ENCODE measurements at places on chromosomes 11 and 22.

DNA sequence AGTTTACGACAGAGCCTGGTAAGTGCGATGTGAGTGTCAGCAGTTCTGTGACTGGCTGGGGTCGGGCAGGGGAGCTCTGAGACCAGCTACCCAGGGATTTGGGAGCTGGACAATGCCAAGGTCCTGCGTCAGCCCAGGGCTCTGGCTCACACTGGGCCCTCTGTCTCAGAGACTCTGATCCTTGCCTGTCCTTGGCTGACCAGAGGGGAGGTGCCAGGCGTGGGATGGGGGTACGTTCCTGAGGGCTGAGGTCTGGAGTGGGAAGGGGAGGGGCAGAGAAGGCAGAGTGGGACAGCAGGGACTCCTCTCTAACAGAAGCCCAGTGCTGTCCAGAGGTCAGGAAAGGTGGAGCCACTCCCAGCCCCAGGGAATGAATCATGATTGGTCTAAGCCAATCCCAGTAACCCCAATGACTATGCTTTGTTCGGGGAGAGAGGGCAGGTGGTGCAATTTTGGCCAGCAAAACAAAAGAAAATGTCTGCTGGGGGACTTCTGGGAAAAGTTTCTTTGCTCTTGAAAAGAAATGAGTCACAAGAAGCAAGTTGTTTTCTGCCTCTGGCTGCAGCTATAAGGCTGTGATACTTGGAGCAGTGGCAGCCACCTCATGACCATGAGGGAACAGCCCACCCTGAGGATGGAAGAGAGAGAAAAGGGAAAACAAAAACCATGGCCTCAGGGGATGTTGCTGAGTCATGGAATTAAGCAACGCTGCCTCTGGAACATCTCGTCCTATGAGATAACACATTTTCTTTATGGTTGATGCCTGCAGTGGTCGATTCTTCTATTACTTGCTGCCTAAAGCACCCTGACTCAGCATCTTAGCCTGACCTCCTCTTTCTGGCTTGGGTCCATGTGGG is 108.3 kb downstream of the CHST1 start:
- no peak for DNase-seq

DNA sequence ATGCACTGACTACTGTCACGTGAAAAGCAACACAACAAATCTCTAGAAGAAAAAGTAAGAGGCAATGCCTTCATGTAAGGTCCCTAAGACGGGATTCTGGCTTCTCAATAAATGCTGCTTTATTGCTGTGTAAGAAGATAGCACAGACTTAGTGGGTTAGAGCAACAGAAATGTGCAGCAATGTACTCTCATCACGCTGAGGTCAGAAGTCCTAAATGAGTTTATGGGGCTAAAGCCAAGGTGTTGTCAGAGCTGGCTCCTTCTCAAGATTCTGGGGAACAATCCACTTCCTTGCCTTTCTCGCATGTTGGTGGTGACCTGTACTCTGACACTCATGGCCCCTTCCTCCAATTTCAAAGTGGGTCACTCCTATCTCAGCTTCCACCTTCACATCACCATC is 93.4 kb downstream of the SHANK2 start:
- DNase-seq: no peak

DNA sequence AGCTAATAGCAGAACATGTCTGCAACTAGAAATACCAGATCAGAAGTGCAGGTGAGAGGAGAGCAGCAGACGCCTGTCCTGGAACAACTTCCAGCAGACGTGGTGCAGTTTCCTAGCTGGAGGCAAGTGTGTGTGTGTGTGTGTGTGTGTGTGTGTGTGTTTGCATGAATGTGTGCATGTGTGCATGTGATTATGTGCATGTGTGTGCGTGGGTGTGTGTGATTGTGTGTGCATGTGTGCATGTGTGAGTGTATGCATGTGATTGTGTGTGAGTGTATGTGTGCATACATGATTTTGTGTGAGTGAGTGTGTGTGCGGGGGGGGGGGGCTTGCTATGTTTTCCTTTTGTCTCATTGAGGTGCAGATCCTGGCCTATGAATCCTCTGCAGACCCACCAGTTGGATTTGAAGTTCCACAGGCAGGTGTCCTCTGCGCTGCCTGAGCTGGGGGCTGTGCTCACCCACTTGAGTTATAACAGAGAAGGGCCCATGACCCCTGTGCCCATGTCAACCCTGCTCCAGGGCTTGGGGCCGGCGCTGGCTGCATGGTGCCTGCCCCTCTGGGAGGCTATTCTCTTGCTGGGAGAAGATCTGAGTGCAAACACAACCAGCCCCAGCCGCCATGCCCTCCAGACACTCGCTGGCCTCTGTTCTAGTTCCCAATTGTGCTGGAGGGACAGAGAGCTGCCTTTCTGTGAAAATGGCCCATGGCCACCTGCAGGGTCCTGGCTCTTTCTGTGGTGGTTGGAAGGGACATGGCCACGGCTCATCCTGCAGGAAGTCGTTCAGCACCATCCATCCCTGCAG is 821.3 kb downstream of the BRD1 start:
- DNase-seq: no peak

DNA sequence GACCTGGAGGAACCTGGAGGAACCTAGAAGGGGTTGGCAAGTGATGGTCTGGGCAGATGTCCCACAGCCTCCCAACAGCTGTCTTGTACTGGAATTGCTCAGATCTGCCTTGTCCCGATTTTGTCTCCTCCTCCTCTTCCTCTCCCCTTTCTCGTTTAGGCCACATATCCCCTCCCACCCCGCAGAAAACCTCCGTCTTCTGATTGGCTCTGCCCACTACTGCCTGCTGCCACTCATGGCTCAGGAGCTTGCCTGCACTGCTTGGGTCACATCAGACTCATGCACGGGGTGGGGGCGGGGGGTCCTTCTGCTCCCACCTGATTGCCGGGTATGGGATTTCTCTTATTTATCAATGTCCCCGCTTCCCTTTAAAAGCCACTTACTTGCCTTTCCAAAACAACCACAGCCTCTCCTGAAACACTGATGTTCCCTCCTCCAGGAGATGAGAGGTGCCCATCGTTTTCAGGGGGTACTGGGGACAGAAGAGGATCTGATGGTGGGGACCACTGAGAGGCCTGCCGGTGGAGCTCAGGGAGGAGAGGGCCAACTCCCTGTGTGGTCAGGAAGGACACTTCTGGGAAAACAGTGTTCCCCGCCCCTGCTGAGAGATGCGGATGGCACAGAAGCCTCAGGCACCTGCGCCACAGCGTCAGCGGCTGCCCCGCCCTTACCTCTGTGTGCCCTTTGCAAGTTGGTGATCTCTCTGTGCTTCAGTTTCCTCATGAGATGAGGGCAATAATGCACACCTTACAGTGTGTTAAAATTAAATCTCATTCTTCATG is 14.7 kb downstream of the TOM1 start:
- no peak for DNase-seq

DNA sequence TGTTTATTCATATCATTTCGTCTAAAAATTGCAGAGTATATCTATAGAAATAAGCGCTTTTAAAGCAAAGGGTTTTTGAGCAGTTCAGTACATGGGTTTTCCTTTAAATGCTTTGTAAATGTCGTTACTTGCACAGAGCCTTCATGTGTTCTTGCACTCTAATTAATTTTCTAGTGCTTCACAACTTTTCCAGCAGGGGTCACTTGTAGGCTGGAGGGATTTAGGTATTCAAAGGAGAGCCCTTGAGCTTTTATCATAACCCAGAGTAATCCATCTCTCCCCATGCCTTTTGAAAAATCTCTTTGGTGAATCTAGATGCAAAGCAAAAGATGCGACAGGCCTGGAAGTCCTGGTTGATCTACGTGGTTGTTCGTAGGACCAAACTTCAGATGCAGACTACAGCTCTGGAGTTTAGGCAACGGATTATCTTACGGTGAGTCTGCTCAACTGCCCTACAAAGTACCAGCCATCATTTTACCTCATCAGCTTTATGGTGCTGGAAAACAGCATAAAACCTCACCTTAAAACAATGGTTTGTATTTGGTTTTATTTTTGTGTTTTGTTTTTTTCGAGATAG is 60.4 kb downstream of the SFI1 start:
- no peak for DNase-seq

DNA sequence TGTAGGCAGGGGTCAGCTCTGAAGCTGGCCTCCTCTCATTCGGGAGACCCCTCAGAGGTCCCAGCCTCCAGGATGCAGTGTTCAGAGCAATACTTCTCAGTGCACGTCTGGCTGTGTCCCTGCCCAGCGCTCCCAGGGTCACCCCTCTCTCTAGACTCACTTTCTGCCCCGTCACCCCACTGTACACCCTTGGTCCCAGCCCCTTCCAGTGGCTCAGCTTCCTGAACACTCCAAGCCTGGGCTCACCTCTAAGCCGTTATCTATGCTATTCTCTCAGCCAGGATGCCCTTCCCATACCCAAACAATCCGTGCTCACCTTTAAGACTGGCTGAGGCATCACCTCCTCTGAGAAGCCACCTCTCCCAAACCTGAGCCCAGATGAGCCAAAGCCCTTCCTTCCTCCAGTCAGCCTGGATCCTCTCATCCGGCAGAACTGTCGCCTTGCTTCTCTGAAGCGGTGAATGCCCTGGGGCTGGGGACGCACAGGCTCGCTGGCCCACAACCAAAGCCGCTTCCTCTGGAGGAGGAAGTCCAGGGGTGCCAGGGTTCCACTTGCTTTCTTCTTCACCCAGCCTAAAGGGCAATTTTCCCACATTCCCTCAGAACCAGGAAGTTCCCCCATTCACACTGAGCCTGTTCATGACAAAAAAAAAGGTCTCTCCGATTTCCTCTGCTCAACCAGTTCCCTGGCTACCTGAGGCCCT is 13.7 kb upstream of the CDKN1C start:
- no peak for DNase-seq

DNA sequence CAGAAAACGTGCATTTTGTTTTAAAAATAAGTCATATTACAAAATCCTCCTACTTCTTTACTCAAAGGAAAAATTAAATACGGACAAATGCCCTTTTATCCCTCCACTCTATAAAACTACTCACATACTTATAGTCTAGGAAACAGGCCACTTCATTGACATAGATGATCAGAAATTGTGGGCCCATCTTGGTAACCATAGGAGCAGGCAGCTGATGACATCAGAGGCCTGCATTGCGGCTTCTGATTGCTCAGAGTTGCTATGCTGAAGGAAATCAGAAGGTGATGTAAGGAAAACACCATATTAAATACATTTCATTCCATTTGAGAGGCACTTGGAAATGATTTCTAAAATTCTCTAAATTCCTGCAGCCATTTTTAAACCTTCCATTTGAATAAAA is 27.0 kb downstream of the FAM76B start:
- no peak for DNase-seq

- no peak for DNase-seq
Measured at GRCh38 chr11:394034-394857, at the start of gene PKP3. Gene PKP3, plus strand, starts transcription at chr11:394209. Its CDS starts 84 bp downstream, at chr11:394293.

GRCh38 chr11:62923601-62924411 is 2.6 kb upstream of the CHRM1 start:
- no peak for DNase-seq

DNA sequence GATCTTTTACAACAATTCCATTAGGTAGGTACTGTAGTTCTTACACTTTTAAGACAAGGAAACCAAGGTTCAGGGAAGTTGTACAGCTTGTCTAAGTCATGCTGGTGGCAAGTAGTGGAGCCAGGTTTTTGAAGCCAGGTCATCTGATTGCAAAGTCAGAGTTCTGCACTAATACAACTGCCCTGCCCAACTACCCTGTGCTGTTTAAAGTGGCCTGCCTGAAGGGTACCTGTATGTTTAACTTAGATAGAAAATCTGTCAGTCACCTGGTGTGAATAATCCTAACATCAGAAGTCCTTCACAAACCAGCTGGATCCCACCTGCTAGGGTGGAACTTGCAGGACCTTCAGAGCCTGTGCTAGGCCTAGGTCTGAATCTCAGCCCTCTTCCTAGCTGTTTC is 44.2 kb downstream of the ARFGAP2 start:
- no peak for DNase-seq

DNA sequence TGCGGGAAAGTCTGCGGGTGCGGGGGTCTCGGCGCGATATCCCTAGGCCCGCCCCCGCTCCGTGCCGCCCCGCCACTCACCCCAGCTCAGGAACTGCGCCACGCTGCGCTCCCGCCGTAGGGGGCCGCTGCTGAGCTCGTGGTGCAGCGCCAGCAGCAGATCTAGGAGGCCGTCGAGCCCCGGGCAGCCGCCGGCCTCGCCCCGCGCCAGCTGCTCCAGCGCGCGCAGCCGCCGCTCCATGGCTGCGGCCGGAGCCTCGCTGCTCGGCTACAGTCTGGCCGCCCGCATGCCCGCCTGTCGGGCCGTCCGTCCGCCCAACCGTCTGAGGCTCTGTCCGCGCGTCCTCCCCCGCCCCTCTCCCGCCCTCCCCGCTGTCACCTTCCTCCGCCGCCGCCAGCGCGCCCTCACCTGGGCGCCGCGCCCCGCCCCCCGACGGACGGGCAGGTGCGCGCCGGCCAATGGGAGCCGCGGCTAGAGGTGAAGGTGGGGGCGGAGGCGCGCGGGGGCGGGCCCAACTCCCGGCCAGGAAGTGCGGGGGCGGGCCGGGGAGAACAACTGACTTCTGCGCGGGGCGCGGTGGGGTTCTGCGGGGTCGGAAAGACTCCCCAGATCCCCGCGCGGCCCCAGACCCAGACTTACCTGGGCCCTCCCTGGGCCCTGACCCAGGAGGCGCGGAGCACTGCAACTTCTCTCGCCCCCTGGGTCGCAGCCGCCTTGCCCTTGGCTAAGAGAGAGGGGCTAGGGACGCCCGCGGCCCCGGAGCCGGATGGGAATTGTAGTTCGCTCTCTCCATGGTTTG is at the start of gene CDC42BPG:
Gene CDC42BPG, minus strand, starts transcription at position 324 of the 799 bp plus-strand sequence. Its CDS starts 84 bp downstream, at position 240.
- no peak for DNase-seq

- no peak for DNase-seq
Measured at GRCh38 chr11:33417121-33417520, 159.9 kb downstream of the HIPK3 start.

DNA sequence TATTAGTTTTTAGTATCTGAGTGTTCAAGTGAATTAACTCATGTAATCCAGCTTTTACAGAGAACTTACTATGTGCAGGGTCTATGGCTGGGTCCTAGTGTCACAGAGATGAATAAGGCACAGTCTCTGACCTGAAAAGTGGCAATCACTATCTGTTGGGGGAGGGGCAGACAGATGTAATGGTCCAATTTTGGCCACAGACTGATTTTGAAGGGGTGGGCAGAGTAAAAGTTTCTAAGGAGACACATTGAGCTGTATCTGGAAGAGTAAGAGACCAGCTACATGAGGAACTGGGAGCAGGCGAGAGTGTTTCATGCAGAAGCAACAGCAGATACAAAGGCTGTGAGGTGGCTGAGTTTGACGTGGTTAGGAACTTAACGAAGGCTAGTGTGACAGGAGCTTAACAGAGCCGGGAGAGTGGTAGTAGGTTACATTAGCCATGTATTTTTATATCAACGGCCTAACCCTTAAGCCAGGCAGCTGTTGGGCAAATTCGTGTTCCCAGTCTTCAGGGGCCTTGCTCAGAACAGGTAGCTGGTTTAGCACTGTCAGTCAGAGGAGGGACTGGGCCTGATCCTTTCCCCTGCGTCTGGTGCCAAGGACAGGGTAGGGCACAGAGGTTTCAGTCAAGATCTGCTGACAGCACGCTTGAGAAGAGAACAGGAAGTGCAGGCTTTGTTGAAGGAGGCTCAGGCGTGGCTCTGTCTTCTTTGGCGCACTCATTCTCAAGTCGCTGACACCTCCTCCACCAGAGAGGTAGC is 1.4 kb upstream of the STIM1 start:
- DNase-seq: no peak

GRCh38 chr11:126284829-126285228 is 1.9 kb downstream of the TIRAP start:
- peak; percentile 39 for DNase-seq

Measured in esophagus squamous epithelium (tissue), 5 donors.